Ascending aorta (tissue), 2 donors: ENCODE measurements at places on chromosomes 5 and 9.

GRCh38 chr9:129604766-129605163 is 16.1 kb downstream of the C9orf50 start:
- no peak for DNase-seq

DNA sequence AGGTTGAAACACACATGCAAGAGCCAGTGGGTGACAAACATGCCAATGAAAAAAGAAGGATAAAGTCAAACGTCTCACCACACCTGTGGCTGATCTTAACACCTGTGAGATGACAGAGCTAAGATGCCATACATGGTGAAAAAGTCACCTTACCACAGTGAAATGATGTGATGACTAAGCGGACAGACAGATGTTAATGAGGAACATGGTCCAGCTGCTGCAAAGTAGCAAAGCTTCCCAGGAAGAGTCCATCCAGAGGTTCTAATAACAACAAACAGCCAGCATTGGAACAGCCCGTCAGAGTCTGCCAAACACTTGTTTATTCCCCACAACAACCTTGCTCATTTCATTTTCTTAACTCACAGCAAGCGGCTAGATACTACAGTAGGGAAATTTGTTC is 1.9 kb downstream of the KIAA1191 start:
- no peak for DNase-seq

DNA sequence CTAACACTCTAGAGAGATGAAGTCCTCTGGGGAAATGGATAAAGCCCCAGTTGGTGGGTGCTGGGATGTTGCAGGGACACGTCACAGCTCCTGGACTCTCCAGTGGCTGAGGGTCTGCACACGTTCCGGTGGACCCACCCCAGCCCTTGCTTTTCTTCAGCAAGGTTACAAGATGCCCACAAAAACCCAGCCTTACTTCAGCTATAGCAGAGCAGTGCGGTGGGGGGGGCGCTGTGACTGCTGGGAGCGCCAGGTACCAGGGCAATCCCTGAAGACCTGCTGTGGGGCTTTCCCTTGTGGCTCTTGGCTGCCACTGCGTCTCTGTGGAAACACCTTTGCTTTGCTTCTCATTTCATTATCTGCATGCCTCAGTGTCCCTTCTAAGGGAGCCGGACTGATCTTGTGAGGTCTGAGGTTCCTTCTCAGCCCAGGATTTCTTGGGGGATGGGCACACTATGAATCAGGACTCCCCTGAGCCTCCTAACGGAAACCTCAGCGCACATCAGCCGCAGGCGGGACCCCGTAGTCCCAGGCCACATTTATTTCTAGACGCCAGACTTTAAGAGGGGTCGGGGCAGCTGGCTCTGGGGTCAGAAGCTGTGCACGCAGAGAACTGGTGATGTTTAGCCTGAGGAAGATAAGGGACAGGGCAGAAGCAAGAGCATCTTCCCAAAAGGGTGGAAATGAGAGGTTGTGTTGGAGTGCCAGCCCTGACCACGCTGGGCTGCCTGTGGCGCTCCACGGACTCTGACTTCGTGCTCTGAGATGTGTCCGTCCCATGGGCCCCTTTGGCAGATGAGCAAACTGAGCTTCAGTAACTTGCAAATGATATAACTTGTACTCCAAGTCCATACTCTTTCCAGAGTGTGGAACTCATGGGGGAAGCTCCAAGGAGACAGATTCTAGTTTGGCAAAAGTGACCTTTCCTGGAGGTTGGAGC is 106.8 kb downstream of the WNK2 start:
- DNase-seq, result no peak

DNA sequence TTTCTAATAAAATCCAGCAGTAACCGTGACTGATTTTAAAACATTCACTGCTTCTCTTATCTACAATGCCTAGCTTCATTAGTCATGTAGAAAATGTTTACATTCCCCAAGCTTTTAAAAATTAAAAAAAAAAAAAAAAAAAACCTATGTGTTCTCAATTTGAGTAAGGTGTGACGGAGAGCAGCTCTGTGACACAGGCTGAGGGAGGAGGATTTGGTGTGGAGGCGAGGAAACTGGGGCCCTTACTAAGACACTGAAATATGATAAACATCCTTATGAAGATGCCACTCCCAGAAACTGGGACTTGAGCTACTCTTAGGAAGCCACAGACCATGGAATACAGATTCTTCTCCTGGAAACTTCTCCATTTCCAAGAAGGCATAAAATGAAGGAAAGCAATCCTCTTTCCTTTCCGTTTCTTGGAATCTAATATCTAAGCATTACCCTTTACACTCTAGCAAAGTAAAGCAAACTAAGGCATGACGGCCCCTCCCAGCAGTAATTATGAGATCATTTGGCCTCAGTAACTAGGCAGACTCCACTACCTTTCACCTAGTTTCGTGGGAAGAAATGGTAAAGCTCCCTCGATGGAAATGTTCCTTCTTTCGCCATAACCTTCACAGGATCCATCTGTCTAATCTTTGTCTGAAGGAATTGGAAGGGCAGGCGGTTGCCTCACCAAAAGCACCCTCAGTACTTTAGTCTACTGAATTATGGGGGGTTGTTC is 23.5 kb downstream of the GRAMD2B start:
- no peak for DNase-seq

DNA sequence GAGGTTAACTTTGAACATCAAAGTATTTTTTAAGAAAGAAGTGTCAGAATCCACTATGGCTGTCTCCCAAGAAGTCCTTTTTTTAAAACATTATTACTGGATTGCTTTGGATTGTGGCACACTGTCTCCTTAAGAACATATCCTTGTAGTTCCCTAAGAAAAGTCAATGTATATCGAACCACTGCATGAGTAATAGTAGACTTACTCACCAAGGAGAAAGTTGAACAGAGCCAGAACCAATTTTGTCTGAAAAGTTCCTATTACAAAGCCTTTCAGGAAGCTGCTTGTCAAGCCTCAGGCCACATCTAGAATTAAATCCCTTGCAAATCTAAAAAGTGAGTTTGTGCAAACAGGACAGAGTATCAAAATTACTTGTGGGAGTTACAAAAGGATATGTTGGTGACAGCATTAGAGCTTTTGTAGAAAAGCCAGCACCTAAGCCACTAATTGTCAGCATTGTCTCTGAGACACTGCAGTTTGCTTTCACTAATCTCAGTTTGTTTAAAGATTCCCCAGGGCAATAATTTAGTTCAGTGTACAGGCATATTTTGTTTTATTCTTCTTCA is 195.4 kb downstream of the MPDZ start:
- DNase-seq, result no peak

GRCh38 chr5:114839360-114839759 is 330.3 kb downstream of the TRIM36 start:
- no peak for DNase-seq

- no peak for DNase-seq
Observed at GRCh38 chr9:37944266-37944650, 40.3 kb upstream of the SLC25A51 start.

- DNase-seq, result peak; percentile 82
Observed at GRCh38 chr5:115296124-115297022, at the start of gene CCDC112. TSS of gene CCDC112 (minus strand) at chr5:115296654. CDS start at chr5:115296543, 111 bp downstream.
